ENCODE measurements at places on chromosomes 4 and X. TPM values are rescaled to one million over a fixed set of nuclear protein-coding genes. Genes with fewer than 3 reads are reported as not detected.
A peak's percentile ranks its signal among the peaks of the same experiment; 100 is the strongest.

EPGN gene
- total RNA-seq: not detected

ITM2A gene
- 97.7 TPM for total RNA-seq

ZMYM3 gene
- 78.1 TPM for total RNA-seq

APOOL gene
- 15.4 TPM for total RNA-seq

XG gene
- 0.18 TPM for total RNA-seq

SLC6A14 gene
- total RNA-seq: not detected

DNA sequence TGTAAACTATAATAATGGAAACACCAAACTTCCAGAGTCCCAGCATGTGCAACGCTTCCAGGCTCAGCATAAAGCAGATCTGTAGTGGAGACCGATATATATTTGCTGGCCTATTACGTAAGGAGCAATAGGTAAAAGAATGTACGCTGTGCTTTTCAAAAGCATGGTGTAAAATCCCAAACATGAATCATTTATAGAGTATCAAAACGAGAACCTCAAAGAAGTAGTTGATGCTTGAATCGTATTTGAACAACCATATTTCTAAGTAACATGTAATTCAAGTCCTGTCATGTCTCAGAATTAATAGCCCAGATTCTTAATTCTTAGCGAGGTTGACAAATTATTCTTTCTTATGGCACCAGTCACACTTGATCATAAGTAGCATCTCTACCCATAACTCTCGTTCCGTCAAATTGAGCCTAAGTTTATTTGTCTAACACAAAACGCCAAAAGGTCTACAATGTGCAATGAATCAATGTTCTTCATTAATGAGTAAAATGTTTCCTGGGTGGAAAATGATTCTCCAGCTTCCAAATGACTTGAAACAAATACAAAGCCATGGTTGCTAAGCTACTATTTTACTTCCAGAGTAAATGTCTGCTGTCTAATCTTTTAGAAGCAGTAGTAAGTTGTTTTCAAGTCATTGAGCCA is 811.5 kb upstream of the FRG1 start:
- no peak for DNase-seq

- no peak for DNase-seq
Observed at GRCh38 chrX:103151799-103152198, 58.9 kb upstream of the NXF3 start.

DNA sequence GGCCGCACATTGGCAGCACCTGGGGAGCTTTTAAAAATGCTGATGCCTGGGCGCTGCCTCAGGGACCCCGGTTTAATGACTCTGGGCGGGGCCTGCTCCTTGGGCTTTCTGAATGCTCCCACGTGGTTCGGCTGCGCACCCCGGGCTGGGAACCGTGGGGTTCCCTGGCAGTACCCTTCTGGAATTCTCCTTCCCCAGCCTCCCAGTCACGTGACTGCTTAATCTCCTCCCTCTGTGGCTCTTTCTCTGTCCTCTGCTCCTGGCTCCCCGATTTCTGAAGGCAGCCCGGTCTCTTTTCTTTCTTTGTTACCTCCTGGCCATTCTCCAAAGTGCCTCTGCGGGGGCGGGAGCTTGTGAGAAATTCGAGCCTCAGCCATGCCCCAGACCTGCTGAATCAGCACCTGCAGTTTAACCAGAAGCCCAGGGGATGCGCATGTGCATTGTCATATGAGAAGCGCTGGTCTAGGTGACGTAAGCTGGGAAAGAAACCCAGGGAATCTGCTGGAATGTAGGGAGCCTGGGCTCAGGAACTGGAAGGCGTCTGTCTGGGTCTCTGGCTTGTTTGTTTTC is 16.6 kb downstream of the CLCN4 start:
- no peak for DNase-seq

DNA sequence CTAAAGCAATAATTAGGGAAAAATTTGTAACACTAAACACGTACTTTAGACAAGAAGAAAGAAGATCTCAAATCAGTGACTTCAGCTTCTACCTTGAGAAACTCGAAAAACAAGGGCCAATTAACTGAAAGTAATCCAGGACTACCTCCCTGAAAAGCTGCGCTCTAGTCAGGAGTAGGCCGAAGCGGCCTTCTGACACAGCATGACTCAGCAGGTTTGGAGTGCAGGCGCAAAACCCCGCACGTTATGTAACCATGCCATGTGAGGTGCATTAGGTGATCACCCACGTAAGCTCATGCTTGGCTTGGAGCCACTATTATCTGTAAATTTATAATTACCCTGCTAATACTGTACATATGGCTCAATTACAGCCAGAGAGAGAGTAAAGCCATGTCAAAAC is 52.8 kb upstream of the CCDC149 start:
- DNase-seq: no peak

- DNase-seq: peak; percentile 2
Observed at GRCh38 chr4:2076908-2077536, 17.9 kb downstream of the NAT8L start.

GRCh38 chrX:10051866-10052480 is 84.8 kb downstream of the CLDN34 start:
- DNase-seq: no peak

- no peak for DNase-seq
Observed at GRCh38 chrX:1910207-1910470, 295.3 kb downstream of the ASMT start.

GRCh38 chr4:5780831-5781480 is 70.0 kb downstream of the EVC start:
- no peak for DNase-seq

DNA sequence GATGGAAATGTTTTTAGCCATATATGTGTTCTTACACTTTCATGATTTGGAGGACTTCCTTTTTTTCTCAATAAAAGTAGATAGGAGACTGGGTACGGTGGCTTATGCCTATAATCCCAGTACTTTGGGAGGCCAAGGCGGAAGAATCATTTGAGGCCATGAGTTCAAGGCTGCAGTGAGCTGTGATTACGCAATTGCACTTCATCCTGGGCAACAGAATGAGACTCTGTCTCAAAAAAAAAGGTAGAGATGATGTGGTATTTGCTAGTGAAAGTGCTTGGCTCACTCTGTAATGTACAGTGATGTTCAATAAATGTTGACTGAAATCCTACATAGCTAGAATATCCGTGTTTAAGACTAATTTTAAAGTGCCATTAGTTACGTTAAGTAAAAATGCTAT is 27.4 kb downstream of the KLHL2 start:
- DNase-seq: no peak

DNA sequence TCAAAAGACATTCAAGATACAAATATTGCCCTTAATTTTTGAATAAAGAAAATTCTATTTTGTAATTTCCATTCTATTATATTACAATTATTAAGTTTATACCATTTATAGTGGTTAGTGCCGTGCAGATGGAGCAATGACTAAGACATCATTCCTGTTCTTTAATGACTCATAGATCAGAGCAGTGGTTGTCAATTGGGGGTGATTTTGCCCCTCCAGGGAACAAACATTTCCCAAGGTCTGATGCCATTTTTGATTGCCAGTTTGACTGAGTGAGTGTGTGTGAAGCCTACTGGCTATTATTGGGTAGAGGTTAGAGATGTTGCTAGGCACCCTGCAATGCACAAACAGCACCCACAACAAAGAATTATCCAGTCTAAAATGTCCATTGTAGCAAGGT is 97.9 kb upstream of the DDIT4L start:
- DNase-seq: no peak

DNA sequence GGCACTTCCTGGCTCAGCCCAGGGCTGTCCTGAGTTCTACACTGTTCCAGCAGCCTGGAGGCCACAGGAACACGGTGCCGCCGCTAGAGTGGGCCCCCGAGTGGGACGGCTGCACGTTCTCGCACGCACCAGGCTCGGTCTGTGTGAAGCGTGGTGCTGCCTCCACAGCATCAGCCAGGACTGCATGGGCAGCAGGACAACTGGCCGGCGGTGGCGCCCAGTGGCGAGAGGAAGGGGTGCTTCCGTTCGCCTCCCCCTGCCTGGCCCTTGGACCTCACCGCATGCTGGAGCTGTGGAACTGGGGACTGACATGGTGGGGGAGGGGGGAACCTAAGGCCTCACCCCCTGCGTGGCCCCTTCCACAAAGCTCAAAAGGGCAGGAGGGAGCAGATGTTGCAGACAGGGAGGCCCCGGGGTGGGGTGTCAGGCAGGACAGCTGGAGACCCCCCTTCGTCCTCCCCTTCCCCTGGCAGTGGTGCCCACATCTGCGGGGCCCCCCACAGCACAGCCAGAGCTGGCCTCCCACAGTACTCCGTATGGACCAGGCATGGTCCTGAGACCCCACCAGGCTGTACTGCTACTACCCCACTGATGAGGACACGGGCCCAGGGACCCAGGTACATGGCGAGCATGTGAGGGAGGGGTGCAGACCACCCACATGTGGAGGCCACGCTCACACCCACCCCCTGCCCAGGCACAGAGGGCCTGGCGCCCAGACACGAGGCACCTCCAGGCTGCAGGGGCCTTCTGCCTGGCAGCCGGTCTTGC is 58.5 kb downstream of the ACOX3 start:
- DNase-seq: no peak

DNA sequence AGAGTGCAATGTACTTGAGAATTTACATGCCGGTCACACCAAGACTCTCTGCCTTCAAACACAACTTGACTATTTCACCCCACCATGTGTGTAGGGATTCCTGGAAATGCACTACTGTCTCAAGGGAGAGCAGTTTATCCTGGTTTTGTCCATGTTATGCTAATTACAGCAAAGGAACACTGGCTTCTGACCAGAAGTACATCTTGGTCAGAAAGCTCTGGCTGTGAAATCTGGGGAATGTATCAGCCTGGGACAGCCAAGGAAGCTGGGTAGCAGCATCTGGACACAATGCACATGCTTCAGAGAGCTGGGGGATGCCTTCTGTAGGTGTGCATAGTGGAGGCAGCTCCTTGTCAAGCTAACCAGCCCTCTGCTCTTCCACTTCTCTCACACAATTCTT is 1432.6 kb upstream of the TENM3 start:
- DNase-seq: no peak
